Central memory CD4-positive, alpha-beta T cell (primary cell): ENCODE measurements at places on chromosomes 4 and X.

DNA sequence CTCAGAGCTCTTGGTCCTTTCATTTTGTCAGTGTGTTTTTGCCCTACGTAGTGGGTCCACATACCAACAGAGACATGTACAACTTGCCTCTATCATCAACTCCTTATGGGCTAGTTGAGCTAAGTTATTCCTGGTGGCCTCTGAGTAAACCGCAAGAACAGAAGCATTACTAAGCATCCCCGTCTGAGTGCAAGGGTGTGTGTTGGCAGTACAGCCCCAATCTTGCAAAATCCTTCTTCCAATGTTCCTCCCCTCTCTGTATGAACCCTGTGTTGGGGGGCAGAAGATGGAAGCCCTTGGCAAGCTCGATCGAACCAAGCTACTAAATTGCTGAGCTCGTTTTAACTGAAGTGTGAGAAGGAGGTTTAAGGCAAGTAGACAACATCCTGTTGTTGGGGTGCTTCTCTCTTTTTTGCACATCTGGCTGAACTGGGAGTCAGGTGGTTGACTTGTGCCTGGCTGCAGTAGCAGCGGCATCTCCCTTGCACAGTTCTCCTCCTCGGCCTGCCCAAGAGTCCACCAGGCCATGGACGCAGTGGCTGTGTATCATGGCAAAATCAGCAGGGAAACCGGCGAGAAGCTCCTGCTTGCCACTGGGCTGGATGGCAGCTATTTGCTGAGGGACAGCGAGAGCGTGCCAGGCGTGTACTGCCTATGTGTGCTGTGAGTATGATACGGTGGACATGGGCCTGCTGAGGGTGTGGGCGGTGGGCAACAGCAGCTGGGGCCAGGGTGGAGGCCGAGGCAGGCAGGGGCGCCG is at the start of gene SH2D1A:
SH2D1A (plus strand) TSS at position 447 of the 760 bp plus-strand sequence; CDS start at position 527, 80 bp downstream.
- DNase-seq: peak; percentile 44

DNA sequence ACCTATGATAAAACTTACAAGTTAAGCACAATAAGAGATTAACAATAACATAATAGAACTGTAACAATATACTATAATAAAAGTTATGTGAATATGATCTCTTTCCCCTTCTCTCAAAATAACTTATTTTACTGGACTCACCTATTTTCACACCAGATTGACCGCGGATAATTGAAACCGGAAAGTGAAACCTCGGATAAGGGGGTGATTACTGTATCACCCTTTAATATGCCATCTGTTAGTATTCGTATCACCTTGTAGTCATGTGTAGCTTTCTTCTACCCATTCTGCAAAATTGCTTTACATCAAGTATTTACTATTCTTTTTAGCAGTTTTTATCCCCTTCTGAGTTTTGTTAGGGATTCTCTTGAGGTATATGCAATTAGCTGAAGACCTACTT is 1.8 kb downstream of the SPCS3 start:
- no peak for DNase-seq

DNA sequence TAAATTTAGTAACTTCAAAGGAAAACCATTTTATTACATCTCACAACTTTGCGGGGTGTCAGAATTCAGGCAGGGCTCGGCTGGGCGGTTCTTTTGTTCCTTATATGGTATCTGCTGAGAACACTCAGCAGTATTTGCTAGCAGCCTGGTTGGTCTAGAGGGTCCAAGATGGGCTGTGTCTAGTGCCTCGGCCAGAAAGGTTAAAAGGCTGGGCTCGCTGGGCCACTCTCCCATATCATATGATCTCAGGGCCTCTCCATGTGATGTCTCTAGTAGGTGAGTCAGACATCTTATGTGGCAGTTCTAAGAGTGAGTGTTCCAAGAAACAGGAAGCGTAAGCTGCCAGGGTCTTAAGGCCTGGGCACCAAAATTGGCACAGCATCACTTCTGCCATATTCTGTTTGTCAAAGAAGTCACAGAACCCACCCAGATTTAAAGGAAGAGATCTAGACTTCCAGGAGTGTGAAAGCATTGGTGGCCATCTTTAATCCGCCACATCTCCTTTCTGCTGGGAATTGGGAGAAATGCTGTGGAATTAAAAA is 100.9 kb upstream of the ATP6AP2 start:
- no peak for DNase-seq

DNA sequence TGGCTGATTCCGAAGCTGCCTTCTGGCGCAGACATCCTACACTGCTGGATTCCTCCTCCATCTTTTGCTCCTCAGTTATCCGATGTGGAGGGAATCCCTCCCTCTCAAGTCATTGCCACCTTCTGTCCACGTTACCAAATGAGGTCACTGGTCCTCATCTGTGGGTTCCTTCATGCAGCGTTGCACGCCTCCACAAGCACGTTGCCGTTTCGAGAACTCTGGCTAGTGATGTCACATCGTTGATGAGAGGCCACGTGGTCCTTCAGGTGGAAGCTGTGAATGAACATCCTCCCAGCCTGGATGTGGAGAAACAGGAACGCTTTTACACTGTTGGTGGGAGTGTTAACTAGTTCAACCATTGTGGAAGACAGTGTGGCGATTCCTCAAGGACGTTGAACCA is 323.2 kb downstream of the DHRSX start:
- no peak for DNase-seq

DNA sequence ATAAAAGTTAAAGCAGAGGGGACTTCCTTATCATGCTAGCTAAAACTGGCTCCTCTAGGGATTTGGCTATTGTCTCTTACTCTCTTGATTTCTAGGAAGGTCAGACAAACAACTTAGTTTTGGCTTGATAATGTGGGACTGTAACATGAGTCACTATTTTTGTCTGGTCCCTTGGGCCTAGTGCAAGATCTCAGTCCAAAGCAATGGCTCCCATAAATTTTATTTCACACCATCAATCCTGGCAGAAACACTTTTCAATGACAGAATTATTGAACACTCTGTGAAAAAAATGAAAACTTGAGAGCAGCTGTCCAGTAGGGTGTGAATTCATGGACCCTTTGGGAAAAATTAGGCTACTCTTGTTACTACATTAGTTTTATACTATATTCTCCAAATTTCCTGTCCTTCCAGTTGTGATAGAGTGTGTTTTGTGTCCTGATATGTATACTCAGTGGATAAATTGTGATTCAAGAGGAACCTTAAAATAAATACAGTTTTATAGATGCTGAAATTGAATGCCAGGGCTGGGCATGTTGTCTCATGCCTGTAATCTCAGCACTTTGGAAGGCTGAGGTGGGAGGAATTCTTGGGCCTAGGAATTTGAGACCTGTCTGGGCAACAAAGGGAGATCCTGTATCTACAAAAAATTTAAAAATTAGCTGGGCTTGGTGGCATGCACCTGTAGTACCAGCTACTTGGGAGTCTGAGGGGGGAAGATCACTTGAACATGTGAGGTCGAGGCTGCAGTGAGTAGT is 10.8 kb upstream of the SNCA start:
- no peak for DNase-seq

- DNase-seq: no peak
These were observed 496.3 kb downstream of the BCOR start for GRCh38 chrX:39601231-39602177.

GRCh38 chr4:60042941-60043340 is 1157.2 kb upstream of the ADGRL3 start:
- DNase-seq: no peak

DNA sequence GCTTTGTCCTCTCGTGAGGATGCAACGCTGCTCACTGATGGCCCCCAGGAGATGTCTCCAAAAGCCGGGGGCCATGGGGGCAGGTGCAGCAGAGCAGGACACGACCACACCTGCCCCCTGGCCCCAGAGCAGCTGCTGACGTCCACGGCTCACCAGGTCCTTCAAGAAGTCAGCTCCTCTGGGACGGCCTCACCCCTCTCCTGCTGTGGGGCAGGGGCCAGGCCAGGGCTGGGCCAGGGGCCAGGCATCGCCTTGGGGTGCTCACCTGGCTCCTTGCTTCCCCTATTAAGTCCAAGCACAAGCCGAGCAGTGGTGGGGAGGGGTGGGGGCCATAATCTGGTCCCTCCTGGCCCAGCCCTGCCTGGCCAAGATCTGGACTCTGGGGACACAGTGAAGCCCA is 28.6 kb upstream of the MXD4 start:
- no peak for DNase-seq

DNA sequence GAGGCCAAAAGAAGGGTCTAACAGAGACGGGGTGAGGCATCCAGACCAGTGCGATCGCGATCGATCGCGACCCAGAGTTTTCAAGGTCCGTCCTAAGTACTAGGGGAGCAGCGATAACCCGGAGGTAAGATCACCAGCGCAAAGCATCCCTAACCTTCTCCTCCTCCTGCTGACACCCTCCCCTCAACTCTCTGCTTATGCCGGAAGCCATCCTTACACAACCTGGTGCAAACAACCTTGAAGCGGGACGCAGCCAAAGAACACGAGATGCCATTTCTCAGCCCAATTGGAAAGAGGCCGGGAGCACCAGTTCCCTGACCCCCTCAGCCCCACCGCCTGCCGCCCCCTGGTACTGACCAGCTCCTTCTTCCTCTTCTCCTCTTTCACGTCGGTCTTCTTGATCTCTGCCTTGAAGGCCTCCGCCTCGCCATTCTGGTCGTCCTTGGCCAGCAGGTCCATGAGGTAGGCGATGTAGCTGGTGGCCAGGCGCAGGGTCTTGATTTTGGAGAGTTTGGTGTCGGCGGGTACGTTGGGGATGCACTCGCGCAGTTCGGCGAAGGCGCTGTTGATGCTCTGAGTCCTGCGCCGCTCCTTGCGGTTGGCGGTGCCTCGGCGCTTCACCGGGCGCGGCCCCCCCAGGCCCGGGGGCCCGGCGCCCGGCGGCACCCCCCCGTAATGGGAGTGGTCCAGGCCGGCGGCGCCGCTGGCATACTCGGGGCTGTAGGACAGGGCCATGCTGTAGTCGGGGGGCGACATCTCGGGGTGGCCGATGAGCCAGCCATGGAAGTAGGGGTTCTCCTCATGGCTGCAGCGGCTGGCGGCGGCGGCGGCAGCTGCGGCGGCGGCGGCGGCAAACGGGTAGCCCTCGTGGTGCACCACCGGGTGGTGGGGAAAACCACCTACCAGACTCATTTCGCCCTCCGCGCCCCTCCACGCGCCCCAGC is 1.4 kb downstream of the HAND2 start:
- DNase-seq: no peak

GRCh38 chrX:49192722-49193328 is 6.7 kb upstream of the PRICKLE3 start:
- DNase-seq: no peak

DNA sequence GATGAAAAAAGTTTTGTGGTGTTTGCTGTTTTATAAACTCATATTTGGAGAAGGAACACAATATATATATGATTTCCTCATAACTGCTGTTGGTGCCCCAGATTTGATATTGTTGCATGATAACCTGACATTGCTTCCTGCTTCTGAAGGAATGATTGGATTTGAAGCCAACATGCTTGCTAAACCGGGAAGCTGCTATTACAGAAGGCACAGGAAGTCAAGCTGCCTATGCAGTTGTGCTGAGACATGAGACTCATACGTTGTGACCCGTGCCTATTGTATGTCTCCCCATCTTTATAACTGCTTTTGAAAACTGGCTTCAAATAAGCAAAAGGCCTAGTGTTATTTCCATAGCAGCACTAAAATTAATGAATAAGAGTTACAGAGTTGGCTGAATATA is 32.9 kb downstream of the GAB1 start:
- DNase-seq: no peak

GRCh38 chr4:147299205-147299604 is 181.7 kb upstream of the EDNRA start:
- no peak for DNase-seq

DNA sequence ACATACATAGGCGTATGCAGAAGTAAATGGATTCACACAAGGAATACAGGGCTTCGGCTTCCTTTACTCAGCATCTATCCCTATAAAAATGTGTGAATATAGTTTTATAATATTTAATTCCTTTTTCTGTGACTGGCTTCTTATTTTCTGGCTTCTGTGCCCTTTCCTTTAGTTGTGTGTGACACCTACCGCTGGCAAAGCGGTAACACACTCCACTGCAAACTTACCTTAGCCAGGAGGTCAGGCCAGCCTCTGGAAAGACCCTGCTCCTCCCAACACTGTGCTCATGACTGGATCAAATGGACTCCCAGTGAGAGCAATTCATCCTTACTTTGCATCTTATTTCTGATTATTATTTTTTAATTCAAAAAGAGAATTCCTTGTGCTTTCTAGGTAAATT is 244.2 kb downstream of the ANK2 start:
- no peak for DNase-seq

GRCh38 chrX:152912106-152912505 is 14.2 kb downstream of the ZNF185 start:
- no peak for DNase-seq

GRCh38 chrX:12700745-12701144 is 90.5 kb upstream of the PRPS2 start:
- no peak for DNase-seq

DNA sequence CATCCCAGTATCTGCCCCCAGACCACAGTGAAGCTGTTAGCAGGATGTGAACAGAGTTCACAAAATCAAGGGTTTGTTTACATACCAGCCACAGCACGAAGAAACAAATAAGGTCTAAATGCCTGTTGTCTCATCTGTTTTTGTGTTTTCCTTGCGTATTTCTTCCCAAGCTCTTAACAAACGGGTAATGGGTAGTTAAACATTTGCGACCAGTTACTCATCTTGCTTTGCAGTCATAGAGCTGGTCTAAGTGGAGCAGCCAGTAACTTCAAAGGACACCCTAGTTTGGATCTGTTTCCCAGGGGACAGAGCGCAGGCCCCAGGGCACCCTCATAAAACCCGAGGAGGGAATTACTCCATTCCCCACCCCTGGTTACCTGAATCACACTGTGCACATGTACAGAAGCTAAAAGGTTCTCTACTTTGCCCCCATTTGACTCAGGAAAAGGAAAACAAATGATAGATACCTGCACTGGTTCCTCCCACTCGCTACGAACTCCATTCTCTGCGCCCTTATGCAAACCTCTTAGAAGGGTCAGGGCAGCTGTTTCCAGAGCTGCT is 68.8 kb downstream of the MAML3 start:
- no peak for DNase-seq

DNA sequence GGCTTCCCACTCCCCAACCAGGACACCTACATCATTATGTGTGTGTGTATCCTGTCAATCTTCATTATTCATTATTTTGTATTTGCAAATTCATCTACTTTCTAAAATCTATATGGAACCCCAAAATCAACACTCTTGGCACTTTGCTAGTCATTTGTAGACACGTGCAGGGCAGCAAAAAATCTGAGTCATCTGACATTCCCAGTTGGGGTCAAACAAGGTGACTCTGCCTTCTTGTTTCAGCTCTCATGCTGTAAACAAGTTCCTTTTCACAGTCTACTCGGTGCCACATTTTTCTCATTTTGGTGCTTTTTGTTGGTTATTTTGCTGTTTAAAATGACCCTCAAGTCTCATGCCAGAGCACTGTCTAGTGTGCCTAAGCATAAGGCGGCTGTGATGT is 5.9 kb downstream of the MRFAP1L1 start:
- DNase-seq: no peak

DNA sequence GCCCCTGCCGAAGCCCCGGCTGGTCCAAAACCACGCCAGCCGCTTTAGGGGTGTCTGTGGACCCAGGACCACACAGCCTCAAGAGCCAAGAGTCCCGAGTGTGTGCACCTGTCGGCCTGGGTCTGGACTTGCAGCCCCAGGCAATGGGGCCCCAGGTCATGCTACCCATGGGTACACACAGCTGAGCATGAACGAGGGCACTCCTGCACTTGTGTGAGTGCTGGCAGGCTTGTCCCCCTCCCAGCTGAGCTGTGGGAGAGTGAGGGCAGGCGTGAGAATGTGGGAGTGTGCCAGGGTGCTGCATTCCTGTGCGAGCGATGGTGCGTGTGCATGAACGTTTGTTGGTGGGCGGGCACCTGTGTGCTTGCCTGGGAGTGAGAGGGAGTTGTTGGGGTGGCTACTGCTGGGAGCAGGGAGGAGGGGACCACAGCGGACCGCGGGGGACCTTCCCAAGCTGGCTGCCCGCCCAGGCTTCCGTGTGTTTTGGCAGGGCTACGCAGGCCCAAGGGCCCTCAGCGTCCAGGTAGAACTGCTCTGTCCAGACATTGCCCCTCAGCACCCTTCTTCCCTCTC is 30.8 kb downstream of the BLOC1S4 start:
- no peak for DNase-seq
